ENCODE measurements at places on chromosomes 7 and 10.

- peak; percentile 77 for DNase-seq
Measured at GRCh38 chr10:102450374-102451104, 804 bp downstream of the C10orf95 start.

DNA sequence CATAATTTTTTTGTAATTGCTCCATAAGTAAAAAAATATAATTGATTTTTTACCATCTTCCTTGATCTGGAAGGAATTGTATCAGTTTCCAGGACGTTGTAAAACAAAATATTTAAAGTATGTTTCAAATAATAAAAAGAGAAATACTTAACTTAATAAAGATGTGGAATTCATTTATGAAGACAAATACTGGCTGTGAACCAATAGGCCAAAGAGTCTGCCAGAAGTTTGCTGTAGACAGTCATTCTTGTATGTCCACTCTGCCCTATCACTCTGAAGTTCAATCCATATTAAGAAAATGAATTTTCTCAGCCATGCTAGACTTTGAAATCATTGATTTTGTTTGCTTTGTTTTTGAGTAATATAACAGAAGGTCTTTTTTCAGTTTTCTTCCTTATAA lies 256.4 kb downstream of the TRIL start:
- DNase-seq: no peak

DNA sequence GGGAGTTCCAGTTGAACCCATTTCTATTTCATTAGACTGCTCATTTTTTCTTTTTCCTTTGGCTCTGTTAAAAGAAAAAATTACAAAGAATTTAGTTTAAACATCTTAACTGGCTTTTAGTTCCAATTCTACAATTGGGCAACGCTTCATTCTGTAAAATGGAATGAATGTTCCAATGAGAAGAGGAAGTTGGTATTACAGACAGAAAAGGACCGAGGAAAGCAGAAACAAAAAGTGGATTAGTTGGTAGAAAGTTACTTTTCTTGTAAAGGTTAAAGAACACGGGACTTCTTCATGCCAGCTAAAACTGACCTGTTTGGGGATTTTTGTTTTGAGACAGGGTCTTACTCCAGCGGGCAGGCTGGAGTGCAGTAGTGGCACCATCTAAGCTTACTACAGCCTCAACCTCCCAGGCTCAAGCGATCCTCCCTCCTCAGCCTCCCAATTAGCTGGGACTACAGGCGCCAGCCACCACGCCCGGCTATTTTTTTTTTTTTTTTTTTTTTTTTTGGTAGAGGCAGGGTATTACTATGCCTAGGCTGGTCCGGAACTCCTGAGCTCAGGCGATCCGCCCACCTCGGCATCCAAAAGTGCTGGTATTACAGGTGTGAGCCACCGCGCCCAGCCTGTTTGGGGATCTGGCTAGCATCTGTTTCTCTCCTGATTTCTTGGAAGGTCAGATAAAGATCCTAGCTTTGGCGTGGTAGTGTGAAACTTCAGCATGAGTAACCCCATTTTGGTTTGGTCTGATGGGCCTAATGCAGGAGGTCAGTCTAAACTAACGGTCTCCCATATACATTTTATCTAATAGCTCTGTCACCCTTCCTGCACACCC lies 1.3 kb upstream of the VDAC2 start:
- DNase-seq: no peak

DNA sequence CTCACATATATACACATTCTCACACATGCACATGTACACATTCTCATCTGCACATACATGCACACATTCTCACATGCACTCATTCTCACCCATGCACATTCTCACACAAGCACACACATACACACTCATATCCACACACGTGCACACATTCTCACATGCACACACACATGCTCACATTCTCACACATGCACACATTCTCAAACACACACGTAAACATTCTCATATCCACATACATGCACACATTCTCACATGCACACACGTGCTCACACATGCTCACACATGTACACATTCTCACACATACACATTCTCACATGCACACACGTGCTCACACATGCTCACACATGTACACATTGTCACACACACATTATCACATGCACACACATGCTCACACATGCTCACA lies 260.6 kb downstream of the PTPRN2 start:
- no peak for DNase-seq

DNA sequence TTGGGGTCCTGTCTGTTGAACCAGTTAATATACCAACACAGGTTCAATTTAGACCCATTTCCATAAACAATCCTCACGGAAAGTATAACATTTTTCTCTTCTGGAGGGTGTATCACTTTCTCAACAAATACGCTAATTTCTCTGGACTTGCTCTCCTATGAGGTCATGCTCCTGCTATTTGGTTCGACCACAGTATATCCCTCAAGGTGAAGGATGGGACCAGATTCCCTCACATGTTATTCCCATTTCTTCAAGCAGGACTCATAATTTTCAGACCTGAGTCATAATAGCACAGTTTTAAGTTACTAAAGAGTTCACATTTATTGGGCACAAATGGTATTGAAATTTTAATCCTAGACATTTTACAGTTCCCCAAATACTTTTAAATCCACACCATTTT lies 57.2 kb downstream of the ADAM12 start:
- DNase-seq: no peak

DNA sequence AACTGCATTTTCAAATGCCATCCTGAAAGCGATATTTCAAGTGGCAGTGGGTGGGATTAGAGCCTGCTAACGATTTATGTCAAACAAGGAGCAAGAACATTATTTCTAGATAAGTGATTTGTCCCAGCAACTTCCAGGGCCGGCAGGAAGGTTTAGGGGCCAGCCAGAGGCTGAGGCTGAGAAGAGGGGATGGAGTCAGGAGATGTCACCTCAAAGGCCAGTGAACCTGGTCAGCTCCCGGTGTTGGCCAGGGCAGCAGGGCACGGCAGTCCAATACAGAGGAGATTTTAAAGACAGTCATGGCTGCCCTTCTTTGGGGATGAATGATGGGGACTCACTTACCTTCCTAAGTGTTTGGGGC lies 105.7 kb upstream of the PPIF start:
- no peak for DNase-seq

GRCh38 chr7:139294241-139294640 lies 46.9 kb upstream of the FMC1 start:
- DNase-seq: no peak
